ENCODE measurements at places on chromosomes 1 and 21.

- DNase-seq = no peak
Observed at GRCh38 chr1:226203655-226204054, 17.1 kb upstream of the ACBD3 start.

DNA sequence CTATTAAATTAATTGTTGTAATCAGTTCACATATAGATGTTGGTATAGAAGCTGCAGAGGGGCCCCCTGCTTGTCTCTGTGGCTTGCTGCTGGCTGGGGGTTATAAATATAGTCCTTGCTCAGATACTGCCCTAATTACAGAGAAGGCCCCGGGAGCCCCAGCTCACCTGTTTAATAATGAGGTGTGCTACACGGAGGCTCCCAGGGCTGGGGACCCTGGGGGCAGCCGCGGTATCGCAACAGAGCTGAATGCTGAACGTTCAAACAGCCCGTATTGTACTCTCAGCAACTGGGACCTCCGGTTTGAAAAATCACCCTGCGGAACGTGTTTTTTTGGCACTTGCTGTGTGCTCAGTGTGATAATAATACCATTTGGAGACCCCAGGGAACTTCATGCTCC lies 309.3 kb downstream of the CAMTA1 start:
- DNase-seq = no peak

DNA sequence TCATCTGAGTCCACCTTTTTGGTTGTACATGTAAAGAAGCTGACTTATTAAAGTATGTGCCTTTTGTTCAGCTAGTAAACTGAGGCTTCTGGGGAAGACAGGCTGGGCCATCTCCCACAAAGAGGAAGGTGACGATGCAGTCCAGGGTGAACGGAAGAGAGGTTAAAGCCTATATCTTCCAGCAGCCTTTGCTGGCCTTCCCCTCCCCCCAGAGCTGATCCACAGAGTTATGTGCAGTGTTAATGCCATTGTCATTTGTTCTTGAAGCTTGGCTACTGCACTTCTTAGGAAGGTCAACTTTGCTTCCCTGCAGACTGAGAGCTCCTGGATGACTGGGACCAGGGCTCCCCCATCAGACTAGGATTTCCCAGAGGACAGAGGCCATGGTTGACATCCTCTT lies 2.2 kb downstream of the SLC30A2 start:
- DNase-seq = no peak

GRCh38 chr1:94434365-94435045 lies 16.3 kb downstream of the ABCD3 start:
- no peak for DNase-seq

DNA sequence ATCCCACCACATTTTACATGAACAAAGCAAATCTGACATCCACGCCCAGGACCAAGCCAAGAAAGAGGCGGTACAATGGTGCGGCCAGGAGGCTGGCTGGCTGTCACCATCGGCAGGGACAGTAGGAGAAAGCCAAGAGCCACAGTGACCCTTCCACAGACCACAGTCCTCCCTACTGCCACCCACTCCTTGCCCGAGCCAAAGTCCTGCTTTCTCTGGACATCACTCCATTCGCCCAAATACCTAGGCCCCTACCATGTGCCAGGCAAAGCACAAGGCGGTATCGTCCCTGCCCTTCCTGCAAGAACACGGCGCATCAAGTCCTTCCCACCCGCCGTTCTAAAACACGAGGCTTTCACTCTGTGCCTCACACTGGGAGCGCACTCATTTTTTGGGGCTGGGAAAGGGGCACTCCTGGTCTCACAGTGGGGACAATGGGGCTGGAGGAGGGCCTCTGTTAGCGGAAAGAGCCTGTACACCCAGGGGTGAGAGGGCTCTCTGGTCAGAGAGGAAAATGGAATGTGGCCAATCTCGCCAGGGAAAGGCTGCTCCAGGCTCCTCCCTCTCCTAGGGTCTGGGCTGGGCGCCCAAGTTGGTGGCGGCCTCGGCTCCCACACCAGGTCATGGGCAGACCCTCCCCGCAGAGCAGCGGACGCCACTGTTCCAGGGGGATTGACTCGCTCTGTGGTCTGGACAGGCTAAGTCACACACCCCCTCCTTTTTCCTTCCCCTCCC lies 26.5 kb downstream of the SSBP3 start:
- no peak for DNase-seq

- no peak for DNase-seq
Observed at GRCh38 chr1:27391511-27392095, 819 bp upstream of the GPR3 start.

DNA sequence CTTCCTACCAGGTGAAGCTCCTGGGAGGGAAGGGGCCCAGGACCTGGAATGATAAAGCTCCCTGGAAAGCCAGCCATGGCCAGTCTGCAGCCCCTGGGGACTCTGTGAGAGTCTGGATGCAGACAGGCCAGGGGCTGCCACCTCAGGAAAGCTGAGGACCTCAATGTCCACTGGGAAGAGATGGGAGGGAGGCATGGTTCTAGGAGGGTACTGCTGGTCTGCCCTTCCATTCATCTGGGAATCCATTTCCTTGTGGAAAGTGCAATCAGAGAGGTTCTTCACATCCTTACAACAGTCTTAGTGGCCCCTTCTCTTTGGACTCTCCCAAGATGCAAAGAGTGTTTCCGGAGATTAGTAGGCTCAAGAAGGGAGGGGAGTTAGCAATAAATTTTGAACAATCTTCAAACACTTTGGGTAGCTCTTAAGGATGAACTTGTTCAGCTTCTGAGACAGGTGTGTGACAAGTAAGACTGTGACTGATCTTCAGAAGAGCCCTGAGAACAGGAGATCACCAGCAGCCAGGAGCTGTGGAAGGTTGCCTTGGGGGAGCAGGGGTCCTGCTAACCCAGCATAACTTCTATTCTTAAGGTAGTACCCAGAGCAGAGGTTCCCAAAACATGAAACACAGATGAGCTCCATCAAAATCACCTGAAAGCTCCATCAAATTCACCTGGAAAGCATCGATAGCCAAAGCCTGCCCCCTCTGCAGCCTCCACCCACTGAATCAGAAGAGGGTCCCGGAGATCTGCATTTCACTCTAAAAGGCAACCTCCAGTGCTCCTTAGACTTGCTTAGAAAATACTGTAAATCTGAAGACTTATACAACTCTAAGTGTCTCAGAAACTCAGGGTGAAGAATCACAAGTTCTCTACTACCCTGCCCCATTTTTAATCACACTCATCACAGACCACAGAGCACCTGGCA lies 616 bp upstream of the LAX1 start:
- DNase-seq = no peak

GRCh38 chr1:1407636-1408318 lies 684 bp upstream of the MRPL20 start:
- no peak for DNase-seq

DNA sequence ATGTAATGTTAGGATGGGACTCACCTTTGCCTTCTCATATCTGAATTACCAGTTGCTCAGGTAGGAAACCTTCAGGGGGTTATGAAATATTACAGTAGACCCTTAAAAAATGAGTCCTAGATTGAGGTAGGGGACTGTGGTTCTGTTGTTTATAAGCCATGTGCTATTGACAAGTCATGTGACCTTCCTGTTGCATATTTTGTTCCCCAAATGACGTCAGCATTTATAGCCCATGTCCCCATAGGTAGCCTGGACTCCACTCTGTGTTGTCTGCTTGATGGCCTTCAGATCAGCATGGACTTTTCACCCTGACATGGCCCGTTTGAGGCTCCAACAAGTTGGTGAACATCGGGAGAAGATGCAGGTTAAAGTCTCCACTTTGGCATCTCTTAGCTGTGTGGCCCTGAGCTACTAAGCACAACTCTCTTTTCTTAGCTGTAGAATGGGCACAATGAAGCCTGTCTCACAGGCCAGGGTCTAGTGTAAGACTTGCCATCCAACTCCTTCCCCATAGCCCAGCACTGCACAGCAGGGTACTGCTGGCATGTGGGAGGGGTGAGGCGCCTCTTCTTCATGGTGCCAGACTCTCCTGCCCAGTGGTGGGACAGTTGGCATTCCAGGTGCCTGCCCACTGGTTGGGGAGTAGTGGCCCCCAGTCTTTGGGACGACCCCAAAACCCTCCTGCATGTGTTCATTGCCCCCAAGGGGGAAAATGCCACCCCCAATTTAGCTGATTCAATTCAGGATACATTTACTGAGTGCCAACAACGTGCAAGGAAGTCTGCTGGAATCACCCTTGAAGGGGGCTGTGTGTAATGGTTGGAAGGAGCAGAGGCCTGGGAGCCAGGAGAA lies 36.1 kb upstream of the TTC22 start:
- DNase-seq = no peak

- no peak for DNase-seq
Observed at GRCh38 chr1:89089962-89090361, 25.0 kb upstream of the GBP1 start.

GRCh38 chr21:29217818-29218291 lies 80.9 kb upstream of the BACH1 start:
- no peak for DNase-seq

DNA sequence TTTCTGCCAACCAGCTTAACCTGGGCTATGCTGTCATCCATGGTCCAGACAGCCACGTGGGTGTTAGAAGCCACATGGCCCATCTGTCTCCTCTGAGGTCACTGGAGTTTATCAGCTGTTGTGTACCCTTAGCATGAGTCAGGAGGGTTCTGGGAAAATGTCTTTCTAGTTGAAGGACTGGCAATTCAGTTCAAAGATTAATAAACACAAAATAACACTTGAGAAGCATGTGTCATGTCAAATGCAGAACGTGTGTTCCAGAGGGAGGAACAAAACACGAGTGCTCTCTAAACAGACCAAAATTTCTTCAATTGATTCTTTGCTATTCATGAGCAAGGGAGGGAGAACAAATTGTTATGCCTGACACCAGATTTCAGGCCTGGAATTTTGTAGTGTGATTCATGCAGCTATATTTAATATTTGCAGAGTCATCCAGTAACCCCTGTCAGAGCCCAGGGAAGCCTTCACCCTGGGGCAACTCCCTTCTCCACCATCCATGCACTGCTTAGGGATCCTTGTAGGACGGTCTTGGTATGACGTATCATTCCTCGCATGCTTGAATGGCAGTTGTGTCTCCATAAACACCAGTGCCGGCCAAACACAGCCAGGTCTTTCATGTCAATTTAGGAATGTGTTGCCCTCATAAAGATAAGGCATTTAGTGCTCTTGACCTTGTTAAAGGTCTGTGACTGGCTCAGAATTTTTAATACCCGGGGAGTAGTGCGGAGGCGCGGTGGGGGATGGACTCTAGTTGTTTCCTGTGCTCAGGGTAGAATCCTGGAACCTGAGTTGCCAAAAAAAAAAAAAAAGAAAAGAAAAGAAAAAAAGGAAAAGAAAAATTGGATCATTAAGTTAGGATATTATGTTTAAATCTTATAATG lies 27.7 kb upstream of the DYRK1A start:
- DNase-seq = no peak

DNA sequence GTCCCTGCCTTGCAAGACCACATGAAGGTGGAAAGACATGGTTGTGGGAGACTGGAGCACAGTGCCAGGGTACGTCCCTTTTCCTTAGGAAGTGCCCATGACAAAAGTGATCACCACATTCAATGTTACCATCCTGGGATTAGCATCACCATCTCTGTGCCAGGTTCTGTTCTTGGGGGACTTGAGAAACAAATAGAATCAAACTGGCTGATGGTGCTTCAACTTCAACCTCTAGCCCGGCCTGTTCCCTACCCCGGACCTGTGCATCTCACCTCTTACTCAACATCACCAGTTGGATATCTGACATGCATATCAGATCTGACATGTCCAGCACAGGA lies 153.3 kb downstream of the GRIK3 start:
- no peak for DNase-seq

DNA sequence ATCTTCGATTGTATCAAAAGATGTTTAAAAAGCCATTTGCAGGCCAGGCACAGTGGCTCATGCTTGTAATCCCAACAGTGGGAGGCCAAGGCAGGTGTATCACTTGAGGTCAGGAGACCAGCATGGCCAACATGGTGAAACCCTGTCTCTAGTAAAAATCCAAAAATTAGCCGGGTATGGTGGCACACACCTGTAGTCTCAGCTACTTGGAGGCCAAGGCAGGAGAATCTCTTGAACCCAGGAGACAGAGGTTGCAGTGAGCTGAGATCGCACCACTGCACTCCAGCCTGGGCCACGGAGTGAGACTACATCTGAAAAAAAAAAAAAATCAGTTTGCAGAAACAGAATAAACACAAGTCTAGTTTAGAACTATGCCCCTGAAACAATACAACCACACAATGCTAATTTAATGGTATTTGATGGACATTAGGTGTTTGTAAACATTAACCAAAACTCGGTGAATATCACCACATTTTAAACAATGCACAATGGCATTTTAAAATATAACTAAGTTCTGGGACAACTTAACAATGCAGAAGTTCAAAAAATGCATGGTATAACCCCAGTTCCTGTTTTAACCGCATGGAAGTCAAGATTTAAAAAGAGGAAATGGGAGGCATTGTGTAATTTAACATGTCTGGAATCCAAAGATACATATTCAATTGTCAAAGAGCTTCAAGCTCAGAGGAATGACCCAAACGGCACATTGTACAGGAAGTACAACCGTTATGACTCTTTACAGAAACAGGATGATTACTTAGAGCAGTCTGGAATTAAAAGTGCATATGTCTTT lies 7.1 kb upstream of the PTTG1IP start:
- DNase-seq = no peak

- no peak for DNase-seq
Observed at GRCh38 chr1:8640950-8641349, 176.5 kb downstream of the RERE start.

DNA sequence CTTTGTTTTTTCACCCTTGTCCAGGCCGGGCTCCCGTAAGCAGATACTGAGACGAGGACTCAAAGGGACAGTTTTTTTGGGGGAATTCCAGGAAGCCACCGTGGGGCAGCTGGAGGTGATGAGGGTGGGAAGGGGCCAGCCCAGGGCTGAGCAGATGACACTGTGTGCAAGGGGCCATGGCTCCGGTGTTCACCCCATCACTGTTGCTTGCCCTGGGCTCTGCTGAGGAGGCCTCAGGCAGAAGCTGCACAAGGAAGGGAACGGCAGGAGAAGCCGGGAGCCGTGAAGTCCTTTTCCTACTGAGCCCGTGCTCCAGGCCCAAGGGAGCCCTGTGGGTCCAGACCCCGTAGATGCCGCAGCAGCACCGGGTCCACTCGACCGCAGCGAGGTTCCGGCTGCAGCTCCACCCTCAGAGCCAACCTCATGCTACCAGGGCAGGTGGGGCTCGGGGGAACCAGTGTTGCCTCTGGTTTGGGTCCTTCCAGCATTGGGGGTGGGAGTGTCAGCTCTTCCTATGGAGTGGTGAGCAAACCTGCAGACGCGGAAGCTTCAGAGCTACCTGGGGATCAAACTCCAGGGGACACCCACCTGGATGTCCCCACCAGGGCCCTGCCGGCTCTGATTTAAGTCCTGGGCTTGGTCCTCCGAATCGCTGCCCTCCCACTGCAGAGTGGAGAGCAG lies 4.3 kb upstream of the CALML6 start:
- DNase-seq = no peak

DNA sequence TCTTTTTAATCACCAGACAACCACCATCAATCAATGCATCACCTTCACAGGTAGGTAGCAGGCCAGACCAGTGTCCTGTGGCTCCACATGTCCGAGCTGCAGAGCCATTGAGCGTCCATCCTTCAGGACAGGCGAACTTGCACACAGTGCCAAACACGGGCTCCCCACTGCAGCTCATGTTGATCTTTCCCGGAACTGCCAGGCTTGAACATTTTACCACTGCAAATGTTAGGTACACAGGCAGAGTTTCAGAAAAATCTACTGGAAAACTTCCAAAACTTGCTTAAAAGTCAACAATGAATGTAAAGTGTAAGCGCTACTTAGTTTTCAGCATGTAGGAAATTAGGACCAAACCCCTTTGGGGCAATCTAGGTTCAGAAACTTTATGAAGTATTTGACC lies 6.6 kb downstream of the SELE start:
- DNase-seq = no peak

- no peak for DNase-seq
Observed at GRCh38 chr1:79355090-79355489, 348.6 kb upstream of the ADGRL4 start.

GRCh38 chr1:18957532-18958300 lies 1.2 kb upstream of the IFFO2 start:
- DNase-seq = no peak

Data from stimulated activated CD4-positive, alpha-beta T cell treated with anti-CD3 and anti-CD28 coated beads, TNF-alpha, amount 100 ng/mL, for 4 hours (primary cell).